ENCODE measurements at places on chromosomes 13 and 19.

DNA sequence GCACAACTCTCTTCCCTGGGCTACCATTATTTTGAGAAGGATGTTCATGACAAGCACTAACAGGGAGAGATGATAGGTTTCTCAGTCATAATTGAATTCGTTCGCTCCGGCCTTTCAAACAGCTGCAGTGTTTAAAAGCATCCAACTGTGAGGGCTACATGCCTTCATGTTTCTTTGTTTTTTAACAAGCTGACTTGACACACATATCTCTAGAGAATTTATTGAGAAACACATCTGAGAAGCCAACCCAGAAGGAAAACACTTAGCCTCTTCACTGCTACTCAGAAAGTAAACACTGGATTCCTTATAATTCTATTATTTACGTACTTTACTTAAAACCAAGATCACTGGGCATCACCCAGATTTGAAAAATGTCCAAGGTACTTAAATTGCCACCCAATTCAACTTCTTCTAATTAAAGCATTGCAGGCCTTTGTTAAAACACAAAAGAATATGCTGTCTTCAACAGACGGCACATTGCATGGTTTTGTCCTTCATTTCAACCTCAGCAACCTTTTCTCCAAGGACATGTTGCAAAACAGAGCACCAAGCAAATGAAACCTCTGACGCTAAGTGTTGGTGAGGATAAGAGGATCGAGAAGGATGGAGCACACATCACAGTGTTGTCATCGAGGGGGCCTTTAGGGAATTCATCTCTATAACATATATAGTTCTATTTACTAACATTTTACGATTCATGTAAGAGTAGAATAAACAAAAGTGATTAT lies 75.8 kb downstream of the TBC1D4 start:
- no peak for DNase-seq

DNA sequence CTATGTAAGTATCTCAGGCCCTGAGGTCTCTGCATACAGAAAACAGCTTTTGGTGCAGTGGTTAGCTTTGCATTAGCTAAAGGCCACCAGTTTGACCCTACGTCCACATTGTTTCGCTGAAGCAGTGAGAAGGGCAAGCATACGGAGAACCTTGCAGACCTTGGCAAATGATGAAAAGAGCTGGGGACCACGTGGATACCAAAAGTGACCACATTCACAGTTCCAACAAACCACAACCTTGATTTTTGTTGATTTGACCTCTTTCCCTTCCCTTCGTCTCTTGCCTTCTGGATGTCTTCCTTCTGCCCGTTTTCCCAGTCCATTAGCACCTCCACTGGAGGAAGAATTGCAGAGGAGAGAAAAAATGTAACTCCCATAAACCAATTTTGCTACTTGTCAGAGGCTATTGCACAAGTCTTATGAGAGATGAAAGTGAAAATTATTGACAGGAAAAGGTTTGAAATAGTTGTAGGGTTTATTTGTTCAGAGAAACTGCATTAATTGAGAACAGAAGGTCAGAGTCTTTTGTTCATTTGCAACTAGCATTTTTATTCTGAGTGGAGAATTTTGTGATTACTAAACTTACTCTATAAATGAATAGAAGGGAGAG lies 293.9 kb upstream of the HTR2A start:
- no peak for DNase-seq

DNA sequence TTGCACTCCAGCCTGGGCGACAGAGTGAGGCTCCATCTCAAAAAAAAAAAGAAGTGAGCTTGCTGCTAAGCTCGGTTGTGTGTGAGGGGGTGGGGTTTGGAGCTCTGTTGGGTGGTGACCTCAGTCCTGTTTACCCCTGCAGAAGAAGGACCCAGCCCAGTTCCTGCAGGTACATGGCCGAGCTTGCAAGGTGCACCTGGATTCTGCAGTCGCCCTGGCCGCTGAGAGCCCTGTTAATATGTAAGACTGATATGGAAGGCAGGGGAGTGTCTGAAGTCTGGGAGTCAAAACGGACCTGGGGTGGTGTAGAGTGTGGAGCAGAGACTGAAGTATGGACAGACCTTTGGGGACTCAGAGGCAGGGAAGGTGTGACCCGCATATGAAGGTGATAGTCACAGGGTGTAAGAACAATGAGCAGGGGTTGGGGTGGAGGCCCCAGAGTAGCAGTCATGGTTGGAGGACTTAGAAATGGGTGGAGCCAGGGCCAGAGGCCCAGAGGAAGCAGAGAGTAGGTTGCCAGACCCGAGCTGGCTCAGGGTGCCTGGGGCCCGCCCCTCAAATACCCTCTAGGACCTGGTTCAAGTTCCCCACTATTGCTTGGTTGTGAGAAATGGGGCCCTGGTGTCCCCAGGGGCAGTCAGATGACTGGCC lies 13.2 kb downstream of the CLASRP start:
- no peak for DNase-seq

DNA sequence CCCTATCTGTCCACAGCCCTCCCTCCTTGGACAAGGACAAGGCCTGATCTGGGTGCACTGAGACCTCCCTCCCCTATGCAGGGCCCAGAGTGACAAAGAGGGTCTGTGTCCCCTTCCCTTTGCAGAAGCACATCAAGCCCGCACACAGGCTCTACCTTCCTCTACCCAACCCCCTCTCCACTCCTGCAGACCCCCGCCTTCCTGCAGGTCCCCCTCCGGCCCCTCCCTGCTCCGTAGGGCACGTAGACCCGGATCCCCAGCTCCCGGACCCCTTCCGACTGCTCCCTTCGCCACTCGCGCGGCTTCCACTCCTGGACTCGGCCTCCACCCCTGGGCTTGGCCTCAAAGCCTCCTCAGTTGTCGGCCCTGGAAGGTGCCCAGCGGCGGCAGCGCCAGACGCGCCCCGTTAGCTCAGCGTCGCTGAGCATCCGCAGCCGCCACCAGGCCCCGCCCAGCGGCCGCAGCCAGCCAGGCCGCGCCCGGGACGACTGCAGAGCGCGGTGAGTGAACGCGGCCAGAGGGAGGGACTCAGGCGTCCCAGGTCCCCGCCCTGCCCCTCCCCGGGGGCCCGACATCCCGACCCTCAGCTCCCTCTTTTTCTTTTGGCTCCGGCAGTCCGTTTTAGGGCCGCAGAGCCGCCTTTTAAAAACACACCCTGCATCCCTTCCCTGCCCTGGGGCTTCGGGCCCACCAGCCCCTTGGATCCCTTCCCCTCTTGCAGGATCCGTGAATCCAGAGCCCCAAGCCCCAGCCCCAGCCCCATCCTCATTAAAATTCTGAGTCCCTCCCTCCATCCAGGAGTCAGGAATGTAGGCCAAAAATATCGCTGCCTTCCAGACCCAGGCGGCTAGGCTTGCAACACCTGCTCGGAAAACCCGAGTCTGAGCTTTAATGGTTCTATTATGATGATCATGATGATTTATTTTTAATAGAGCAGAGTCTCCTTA lies 1.5 kb upstream of the MYADM start:
- peak; percentile 43 for DNase-seq

GRCh38 chr19:7013678-7014077 lies 7.6 kb downstream of the MBD3L2B start:
- DNase-seq: no peak

DNA sequence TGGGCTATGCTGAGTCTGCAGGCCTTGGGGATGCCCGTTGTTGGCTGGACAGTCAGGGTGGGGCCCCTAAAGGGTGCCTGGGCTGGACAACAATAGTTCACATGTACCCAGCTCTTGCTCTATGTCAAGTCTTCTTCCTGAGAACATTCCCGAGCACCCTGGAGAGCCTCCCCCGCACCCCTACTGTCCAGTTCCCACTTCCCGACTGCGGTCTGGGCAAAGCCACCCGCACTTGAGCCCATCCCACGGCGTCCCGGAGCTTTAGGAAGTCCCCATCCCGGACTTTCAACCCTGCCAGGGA lies 1.1 kb upstream of the MPND start:
- DNase-seq: no peak

DNA sequence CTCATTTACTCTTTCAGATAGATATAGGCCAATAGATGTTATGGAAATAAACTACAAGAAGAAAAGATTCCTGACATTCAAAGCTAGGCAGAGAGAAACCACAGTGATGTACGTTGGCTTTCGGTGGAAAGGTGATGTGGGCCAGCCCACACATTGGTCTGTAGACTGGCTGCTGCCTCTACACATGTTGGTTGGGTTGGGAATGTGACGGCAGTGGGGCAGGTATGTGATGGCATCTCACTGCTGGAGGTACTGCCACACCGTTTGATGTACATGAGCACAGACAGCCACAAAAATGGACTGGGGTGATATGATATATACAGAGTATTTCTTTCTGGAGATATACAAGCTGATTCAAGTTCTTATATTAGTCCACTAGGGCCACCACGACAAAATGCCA lies 69.4 kb downstream of the C13orf42 start:
- no peak for DNase-seq

GRCh38 chr19:34490141-34490766 lies 8.7 kb downstream of the WTIP start:
- no peak for DNase-seq

DNA sequence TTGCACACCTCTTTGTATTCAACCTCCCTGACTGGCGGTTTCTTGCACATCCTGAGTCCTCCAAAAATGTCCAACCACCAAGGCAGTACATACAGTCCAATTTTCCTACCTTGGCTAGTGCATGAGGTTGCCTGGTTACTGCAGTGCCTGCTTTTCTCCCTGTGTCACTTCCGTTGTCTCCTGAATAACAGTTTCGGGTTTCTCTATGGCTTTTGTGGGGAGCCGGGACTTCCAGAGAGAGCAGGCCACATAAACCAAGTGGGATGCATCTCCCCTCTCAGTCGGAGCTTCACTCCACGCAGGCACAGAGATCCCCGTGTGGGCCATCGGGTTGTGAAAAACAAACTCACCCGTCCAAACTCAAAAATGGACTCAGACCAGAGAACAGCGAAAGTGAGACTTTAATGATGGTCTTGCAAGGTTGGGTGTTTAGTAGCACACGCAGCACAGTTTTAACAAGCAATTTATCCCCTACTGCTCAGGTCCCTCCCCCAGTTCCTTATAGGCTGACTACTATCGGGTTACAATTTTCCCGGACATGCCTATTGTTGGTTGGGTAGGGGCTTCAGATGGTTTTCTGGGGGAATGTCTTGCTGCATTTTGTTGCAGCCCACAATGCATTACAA lies 173.1 kb downstream of the POU4F1 start:
- no peak for DNase-seq

DNA sequence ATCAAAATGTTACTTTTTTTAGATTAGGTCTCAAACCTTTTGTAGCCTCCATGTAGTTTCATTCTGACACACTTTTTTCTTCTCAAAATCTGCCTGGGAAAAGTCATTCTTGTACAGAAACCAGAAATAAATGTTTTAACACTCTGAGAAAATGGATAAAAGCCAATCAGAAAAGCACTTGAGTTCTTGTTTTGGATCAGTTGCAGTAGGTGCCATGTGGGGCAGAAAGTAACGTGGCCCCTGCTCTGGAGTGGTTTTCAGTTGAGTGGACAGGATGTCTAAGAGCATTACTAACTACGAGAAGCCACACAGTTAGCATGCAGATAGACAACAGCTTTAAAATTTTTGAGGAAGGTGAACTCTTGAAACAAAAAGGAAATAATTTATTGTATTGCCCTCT lies 19.1 kb downstream of the GPR183 start:
- DNase-seq: no peak

DNA sequence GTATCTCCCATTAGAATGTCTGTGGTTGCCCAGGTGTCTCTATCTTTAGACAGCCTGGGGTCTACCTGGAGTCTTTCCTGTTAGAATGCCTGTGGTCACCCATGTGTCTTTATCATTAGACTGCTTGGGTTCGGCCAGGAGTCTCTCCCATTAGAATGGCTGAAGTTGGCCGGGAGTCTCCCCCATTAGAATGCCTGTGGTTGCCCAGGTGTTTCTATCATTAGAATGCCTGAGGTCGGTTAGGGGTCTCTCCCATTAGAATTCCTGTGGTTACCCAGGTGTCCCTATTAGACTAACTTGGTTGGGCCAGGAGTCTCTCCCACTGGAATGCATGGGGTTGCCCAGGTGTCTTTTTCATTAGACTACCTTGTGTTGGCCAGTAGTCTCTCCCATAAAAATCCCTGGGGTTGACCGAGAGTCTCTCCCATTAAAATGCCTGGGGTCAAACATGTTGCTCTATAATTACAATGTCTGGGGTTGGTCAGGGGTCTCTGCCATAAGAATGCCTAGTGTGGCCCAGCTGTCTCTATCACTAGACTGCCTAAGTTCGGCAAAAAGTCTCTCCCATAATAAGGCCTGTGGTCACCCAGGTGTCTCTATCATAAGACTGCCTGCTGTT lies 1448.7 kb downstream of the UQCRFS1 start:
- DNase-seq: no peak

GRCh38 chr13:95341441-95341840 lies 40.2 kb upstream of the ABCC4 start:
- DNase-seq: no peak

DNA sequence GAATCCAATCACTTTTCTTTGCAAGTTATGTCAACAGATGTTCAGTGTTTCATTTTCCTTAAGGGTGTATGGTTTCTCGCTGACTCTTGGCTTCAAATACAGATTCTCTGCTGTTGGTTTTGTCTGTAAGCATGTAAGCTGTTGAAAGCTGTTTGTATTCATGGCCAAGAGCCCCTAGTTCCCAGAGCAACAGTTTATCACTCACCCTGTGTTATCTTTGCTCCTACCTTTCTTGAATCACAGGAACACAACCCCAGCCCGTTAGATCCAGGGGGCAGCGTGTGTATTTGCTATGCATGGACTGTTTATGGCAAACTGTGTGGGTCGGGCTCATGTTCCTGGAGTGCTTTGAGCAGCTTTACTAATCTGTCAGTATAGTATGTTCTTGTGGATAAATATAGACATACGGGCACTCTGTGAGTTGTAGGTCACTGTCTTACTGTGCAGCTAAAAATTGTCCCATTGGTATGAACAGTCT lies 28.9 kb downstream of the FRY start:
- DNase-seq: no peak

- no peak for DNase-seq
Observed at GRCh38 chr19:11152318-11153062, 3.1 kb downstream of the SPC24 start.

DNA sequence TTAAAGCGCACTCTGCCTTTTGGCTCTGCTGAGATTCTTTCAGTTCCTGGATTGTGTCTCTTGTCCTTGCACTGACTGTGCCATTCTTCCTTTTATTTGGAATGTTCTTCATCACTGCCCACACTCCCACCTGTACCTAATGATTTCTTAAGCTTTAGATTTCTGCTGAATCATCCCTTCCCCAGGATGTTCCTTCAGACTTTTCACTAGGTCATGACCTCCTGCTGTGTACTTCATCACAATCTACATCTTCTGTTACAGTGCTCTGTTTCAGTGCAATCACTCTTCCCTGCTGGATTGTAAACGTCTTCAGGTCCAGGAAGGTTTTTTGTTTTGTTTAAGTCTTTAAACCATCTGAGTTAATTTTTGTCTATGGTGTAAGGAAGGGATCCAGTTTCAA lies 281.0 kb downstream of the ATP8A2 start:
- DNase-seq: no peak

GRCh38 chr19:4357095-4357797 lies 13.9 kb downstream of the MPND start:
- no peak for DNase-seq

GRCh38 chr13:99153219-99153618 lies 47.4 kb upstream of the UBAC2 start:
- DNase-seq: no peak

DNA sequence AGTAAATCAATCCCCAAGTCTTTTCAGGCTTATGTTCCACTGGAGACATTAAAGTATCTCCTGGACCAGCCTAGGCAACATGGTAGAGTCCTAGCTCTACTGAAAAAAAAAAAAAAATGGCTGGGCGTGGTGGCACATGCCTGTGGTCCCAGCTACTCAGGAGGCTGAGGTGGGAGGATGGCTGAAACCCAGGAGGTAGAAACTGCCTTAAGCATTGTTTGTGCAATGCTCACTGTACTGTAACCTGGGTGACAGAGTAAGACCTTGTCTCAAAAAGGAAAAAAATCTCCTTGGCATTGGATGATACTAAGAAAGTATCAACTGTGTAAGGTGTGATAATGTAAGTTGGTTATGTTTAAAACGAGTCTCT lies 8.8 kb downstream of the KLK8 start:
- no peak for DNase-seq

All from erythroblast (primary cell).